Mesendoderm (in vitro differentiated cells): ENCODE measurements at places on chromosomes 5 and 9.

DNA sequence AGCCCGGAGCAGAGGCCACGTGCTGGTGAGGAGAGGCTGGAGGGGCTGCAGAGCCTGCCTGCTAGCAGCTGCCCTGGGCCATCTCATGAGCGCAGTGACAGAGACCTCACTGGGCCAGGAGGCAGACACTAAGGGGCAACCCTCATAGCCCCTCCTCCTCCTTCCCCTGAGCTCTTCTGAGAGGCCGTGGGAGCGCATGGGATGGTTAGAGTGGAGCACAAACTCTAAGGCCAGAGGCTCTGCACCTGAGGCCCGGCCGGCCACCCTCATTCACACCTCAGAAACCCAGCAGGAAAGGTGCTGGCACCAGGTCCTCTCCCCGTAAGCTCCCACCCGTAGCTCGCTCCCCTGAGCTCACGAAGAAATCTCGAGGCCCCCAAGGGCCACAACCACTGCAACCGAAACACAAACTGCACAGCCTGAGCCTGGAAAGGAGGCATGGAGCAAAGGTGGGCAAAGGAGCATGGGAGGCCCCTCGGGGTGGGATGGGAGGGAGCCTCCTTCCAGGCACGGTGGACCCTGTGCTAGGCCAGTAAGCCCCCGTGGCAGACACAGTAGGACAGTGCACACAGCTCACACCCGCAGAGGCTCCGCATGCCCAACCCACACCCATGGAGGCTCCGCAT, 17.7 kb downstream of the CAMSAP1 start:
- DNase-seq = no peak

- DNase-seq = no peak
Observed at GRCh38 chr9:4760122-4760521, 19.1 kb upstream of the AK3 start.

- DNase-seq = no peak
Observed at GRCh38 chr5:35098214-35098613, 50.5 kb upstream of the AGXT2 start.

DNA sequence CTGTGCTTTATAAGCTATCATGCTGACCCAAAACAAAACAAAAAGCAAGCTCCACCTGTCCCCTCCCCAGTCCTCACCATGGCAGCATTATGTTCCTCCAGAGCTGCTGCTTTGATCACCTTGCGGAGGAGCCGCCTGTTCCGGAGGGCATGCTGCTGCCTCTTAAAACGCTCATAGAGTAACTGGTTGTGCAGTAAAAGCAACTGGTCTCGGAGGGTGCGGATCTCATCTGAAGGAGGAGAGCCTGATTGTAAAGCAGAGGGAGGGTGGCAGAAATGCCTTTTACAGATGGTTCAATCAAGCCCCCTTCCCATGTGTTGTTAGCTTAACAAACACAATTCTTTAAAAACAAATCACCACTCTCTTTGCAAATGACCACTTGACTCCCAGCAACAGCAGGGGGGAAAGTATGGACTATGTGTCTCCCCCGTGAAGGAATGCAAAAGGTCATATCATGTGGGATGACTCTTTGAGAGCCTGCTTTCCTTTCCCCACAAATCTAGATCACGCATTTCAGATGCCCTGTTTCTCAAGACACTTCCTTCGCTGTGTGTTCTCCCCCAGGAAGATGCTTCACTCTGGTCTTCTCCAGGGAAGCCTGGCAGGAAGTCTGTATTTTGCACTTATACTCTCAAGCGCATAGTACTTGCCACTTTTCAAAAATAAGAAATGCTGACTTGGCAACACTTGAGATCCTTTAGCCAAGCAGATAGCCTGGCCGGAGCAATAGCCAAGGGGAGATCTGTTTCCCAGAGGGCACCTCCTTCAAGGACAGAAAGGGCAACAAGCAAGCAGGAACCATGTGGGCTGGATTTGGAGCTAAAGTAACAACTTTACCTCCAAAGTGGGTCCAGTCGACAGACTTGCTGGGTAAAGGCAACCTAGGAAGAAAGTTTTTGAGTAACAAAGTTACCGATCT, 25.1 kb downstream of the SPACA9 start:
- DNase-seq = peak; percentile 39

GRCh38 chr5:172766287-172767108, 4.5 kb downstream of the DUSP1 start:
- peak; percentile 34 for DNase-seq

DNA sequence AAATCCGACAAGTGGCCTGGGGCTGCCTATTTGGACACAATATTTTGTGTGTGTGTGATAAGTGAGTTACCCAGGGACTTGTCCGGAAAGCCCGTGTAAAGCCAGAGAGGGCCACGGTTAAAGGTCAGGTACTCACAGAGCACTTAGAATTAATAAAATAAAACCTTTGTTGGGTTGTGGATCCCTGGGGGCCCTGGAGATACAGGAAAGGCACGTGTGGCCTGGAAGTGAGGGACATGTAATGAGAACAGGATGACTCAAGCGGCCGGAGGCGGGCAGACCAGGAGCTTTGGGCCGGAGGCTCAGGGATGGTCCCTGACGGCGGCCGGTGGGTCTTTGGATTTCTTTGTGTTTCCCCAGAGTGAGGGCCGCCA, 1.0 kb downstream of the DMRT2 start:
- DNase-seq = peak; percentile 50

DNA sequence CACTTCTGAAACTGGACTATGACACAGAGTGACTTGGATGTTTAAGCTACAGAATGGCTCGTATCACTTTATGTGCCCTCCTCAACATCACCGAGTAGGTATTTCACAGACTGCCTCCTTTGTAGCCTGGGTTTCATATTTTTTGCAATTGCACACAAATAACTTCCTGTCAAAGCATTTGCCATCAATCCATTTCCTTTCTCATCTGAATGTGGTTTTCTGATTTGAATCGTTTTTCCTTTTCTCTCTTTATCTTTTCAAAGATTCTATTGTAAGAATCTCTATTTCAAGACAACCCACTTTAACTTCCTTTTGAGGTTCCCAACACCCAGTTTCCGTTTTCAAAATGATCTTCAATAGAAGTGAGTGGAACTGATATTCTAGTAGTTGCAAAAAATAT, 563.8 kb upstream of the ARRDC3 start:
- no peak for DNase-seq

DNA sequence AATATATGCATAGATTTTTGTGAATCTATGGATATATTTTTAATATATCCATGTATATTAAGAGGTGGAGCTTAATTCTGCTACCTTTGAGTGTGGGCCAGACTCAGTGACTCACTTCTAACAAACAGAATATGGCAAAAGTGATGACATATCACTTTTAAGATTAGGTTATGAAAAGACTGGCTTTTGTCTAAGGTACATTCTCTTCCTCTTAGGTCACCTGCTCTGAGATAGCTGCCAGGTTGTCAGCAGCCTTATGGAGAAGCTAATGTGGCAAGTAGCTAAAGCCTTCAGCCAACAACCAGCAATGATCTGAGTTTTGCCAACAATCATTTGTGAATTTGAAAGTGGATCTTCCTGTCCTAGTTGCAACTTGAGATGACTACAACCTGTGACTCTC, 83.8 kb downstream of the ANKRD31 start:
- no peak for DNase-seq

- no peak for DNase-seq
Observed at GRCh38 chr9:89723469-89724100, 118.8 kb downstream of the GADD45G start.

- DNase-seq = no peak
Observed at GRCh38 chr9:115978659-115979096, 174.9 kb upstream of the PAPPA start.

DNA sequence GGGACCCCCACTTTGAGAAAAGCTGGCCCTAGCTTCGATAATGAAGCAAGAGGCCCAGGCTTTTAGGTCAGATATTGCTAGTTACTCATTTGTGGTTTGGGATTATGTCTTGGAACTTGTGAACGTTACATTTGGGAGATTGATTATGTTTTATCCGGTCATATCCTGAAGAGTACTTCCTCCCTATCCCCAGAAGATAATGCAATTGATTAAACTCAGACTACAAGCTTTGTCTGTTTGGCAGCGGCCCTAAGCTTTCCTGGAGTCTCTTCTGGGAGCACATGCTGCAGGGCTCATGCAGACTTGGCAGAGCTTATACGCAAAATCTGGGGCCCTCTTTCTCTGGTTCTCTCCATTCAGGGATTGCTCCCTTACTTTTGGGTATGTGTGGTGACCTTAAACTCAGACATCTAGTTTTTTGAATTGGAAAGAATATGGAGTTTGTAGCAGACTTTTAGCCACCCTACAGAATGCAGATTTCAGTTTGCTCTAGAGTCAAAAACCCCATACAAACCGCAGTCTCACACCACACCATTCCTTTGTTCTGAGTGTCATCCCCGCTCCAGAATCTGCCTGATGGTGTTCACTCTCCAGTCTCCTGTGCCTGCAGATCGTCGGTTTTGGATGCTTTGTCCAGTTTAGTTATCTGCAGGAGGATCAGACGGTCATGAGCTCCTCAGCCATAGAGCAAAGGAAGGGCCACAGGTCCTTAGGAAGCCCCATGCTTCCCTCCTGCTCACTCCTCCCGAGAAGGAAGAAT, 449.5 kb upstream of the TRPC7 start:
- no peak for DNase-seq

- no peak for DNase-seq
Observed at GRCh38 chr5:431711-432050, 11.3 kb upstream of the EXOC3 start.

DNA sequence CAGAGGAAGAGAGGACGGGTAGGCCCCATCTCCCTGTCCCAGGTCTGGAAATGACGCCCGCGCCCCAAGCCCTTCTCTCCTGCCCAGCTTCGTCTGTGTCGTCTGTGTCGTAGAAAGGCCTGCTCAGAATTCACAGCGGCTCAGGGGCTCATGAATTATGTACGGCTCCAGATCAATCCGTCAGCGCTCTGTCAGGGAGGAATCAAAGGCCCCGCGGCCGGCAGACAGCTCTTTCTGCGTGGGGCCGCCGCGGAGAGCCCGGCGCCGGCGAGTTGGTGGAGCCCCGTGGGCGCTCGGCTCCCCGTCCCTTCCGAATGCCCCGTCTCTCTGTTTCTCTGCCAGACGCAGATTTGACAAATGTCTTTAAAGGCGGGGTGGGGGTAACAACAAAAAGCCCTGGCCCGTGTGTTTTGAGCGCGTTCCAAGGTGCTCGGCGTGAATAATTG, 83.8 kb upstream of the RAPGEF1 start:
- DNase-seq = no peak

DNA sequence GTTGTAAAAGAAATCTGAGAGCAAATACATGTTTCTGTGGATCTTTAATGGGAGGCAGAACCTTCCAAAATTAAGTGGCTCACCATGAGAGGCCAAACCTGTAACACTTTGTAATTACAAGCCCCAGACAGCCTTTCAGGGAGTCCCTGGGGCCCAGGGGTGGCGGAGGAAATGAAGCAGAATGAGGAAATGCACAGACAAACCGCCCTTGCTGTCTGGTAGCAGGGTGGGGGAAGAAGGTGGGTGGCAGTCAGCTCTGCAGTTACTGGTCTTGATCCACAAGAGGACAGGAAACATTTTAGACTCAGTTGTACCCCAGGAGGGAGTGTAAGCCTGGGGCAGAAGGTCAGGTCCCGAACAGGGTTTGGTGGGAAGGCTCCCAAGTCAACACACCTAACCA, 6.5 kb downstream of the ARL14EPL start:
- DNase-seq = no peak

DNA sequence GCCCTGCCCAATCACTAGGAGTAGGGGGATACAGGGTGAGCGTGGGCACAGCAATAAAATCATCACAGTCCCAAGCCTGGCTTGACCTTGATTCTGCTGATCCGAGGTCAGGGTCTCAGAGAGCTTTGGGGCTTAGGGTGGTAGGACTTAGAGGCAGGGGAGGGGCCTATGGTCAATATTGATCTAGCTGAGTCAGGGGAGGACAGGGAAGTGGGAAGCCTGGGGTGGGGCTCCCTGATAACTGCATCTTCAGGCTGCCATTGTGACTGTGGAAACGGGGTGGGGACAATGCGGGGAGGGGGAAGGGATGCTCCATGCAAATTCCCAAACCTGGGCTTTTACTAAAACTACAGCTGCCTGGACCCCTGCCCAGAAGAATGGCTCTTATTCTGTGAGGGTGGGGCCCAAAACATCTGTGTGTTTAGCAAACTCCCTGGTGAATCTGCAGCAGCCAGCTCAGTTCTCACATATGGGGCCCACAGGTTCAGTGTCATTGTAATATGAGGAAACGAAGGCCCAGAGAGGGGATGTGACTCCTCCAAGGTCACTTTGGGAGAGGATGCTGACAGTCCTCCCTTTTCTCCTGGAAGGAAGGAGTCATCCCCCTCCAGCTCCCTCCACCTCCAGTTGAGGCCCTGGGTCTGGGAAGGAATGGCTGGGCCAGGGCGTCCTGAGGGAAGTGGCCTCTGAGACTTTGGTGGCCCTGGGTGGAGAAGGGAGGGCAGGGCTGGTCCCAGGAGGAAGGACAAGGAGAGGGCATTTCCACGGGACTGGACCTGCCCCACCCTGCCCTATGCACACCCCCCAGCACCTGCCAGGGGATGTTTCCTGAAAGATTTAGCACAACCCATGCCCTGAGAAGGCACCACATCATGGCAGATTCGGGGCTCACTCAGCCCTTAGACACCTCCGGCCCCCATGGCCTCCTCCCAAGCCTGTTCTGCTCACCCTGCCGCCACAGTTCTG, 26.4 kb downstream of the SLC6A7 start:
- no peak for DNase-seq

GRCh38 chr5:138712791-138713190, 40.4 kb upstream of the CTNNA1 start:
- DNase-seq = no peak

- DNase-seq = no peak
Observed at GRCh38 chr5:138819081-138819480, 56.1 kb downstream of the LRRTM2 start.

- no peak for DNase-seq
Observed at GRCh38 chr5:16952968-16953671, 17.0 kb upstream of the MYO10 start.

- DNase-seq = peak; percentile 79
Observed at GRCh38 chr9:88990729-88991065, 571 bp upstream of the S1PR3 start.

DNA sequence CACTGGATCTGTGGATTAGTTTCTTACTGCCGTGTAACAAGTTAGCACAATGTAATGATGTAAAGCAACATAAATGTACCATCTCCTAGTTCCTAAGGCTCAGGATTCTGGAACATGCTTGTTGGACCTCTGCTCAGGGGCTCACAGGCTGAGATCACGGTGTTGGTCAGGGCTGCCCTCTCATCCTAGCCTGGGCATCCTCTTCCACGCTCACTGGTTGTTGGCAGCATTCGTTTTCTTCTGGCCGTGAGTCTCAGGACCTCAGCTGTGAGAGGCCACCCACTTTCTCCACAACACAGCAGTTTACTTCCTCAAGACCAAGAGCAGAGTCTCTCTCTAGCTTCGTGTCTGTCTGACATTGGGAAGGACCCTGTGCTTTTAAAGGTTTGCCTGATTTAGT, 17.3 kb downstream of the RASGEF1C start:
- DNase-seq = no peak
